8988T (cell line): ENCODE measurements at places on chromosomes 16 and 17.

- no peak for DNase-seq
Measured at GRCh38 chr17:81844327-81844851, 9.5 kb upstream of the PPP1R27 start.

GRCh38 chr17:17817552-17817947, 19.2 kb downstream of the SREBF1 start:
- DNase-seq: no peak

DNA sequence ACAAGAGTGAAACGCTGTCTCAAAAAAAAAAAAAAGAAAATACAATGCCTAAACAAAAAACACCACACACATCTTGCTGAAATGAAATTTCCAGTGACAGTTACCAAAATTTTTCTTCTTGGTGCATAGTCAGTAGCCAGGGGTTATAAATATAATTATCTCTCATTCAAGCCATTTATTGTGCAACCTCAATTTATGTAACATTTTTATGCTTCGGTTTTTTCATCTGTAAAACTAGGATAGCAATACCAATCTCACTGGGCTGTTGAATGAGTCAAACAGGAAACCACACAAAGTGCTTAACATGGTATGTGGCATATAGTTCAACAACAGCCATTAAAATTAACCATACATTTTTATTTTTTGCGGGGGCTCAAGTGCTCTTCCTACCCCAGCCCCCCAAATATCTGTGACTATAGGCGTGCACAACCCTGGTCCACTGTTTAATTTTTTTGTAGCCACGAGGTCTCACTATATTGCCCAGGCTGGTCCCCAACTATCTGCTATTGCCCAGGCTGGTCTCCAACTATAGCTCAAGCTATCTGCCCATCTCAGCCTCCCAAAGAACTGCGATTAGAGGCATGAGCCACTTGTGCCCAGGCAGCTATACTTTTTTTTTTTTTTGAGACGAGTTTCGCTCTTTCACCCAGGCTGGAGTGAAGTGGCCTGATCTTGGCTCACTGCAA, 2.6 kb downstream of the COG4 start:
- no peak for DNase-seq

DNA sequence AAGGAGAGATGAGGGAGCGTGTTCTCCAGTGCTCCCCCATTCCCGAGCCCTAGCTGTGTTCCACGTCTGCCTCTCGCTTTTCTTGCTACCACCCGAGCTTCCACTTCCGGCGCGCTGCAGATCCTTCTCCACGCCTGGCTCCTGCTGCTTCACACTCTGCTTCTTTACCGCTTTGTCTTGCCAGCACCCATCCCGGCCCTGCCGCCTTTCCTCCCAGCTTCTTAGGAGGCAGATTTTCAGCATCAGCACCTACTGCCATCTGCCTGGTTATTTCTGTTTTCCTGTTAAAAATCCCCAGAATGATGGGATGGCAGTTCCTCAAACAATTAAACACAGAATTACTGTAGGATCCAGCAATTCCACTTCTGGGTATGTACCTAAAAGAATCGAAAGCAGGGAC, 64.7 kb downstream of the ELAC2 start:
- DNase-seq: no peak

DNA sequence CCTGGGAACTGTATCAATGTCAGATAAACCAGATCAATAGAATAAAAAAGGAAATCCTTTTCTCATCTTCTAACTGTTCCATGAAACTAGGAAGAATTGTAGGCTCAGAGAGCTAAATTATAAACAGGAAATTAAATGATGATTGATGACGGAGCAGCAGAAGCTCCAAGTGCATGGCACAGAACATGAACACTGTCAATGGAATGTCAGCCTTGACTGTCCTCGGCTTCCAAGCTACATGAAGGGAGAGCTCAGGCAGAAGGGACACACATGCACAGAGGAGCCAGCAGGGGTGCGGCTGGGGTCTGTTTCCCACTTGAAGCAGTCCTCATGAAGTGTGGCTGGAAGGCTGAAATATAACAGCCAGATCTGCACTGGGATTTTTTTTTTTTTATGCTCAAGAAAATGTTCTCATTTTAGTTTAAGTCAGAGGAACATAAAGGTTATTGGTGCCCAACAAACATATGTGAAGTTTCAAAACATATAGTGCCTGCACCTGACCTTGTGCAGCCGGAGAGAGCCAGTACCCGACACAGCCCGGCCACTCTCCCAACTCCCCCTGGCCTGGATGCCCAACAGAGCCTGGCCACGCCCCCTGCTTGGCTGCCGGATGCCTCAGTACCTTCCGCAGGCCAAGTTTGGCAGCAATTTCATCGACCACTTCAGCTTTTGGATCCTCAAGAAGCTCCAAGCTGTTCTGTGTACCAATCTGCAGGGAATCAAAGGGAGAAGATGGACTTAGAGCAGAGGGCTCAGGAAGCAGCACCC, 37.0 kb downstream of the NPLOC4 start:
- no peak for DNase-seq

- DNase-seq: no peak
Measured at GRCh38 chr17:44262654-44263225, 5.2 kb downstream of the SLC4A1 start.

DNA sequence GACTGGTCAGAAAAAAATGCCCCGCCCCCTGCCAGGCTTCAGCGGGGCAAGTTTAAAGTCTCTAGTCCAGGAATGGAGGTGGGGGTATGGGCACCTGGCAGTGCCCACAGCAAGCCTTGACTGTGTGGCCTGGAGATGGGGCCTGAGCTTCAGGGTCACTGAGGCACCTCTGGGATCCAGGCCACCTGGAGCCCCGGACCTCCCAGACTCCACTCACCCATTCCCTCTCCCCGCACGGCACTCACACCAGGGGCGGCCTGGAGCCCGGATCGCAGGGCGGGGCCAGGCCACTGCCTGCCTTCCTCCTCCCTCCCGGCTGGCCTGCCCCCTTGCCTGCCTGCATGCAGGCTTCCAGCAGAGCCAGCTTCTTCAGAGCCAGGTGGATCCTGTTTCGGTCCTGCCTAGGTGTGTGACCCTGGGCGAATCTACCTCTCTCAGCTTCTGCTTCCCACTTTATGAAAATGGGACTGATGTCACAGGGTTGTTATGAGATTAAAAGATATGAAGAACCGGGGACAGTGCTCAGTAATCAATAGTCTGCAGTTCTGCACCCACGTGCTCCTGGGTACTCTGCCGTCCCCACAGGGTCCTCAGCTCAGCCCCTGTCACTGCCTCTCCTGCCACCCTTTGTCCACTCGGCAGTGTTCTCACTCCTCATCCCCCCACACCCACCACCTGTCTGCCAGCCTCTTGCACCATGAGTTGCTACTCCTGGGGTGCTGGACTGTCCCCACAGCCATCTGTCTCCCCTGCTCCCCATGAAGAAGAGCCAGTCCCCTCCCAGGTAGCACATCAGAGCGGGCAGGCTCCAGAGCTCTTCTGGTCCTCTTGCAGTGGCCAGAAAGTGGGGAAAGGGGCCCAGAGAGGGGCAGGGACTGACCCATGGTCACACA, 1.2 kb upstream of the TCAP start:
- peak; percentile 83 for DNase-seq

DNA sequence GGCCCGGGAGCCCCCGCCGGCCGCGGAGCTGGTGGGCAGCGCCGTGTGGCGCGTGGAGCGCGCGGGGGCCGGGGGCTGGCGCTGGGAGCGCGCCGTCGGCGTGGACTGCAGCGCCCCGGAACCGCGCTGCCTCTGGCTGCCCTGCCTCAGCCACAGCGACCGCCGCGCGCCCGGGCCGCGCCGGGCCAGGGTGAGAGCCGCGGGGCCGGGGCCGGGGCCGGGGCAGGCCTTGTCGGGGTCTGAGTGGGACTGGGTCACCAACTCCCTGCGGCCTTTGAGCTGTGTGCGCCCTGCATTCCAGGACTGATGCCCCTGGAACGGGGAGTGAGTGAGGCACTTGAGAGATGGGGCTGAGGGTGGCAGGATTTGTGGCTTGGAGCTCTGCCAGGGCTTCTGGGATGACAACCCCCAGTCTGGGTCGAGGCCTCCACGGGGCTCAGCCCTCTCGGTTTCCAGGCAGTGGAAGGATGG, 25.7 kb downstream of the ARHGAP23 start:
- no peak for DNase-seq

DNA sequence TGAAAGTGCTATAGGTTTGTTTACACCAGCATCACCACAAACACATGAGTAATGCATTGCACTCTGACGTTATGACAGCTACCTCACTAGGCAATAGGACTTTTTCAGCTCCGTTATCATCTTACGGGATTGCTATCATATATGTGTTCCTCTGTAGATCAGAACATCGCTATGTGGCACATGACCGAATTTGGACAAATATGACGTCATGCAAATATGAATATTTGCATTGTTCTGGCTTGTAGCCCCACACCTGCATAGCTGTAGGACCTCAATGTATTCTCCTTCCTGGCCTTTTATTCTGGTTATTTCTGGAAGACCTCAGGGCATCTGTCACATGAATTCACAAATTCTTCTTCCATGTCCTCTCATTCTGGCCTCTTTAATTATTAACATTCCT, 393.2 kb downstream of the CDH13 start:
- no peak for DNase-seq

GRCh38 chr16:64365448-64365931, 756.4 kb downstream of the CDH11 start:
- DNase-seq: no peak

- DNase-seq: no peak
Measured at GRCh38 chr17:29533976-29534375, 32.9 kb downstream of the ABHD15 start.

GRCh38 chr16:68732042-68732680, 4.9 kb upstream of the CDH1 start:
- DNase-seq: peak; percentile 84

- no peak for DNase-seq
Measured at GRCh38 chr17:61621317-61621716, 30.3 kb upstream of the NACA2 start.

DNA sequence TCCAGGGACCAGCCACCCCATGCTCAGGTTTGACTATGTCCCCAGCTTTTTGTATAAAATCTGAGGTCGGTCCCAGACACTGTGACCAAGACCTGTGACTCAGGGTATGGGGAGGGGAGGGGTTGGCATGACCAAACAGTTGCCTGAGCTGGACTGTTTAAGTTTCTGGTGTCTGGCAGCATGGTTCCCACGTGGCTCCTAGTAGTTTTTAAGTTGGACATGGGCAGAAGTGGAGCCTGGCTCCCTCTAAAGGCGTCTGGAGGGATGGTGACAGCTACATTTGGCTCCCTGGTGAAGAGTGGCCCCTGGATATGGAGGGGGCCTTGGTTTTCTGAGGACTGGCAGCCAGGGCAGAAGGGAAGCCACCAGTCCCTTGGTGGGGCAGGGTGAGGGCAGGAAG, 7.9 kb downstream of the SMCR8 start:
- no peak for DNase-seq

DNA sequence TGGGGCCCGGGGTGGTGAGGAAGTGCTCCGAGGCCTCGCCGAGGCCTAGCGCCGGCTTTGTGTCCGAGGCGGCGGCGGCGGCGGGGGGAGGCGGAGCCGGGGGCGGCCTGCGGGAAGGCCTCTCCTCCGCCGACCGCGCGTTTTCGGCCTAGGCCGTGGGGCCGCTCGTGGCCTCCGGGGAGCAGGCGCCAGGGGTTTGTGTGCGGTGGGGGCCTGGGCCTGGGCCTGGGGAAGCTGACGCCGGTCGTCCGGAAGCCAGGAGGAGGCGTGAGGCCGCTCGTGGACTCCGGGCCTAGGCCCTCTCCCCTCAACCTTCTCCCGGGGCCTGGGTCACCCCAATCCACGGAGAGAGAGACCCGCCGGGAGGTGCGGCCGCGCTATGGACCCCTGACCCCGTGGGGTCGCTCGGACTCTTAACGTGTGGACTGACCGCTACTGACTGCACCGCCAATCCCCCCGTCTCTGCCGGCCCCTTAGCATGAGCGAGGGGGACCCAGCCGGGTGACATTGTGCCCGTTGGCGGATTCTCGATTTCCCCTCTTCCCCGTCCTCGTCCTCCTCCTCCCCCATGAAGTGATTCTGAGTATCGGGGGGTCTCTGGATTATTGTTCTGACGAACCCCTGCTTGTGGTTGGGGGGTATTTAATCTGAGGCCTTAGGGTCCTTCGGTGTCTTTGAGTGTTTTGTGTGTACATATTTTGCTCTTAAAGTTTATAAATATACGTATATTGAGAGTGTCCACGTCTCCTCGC, 660 bp downstream of the RBBP6 start:
- peak; percentile 15 for DNase-seq

- no peak for DNase-seq
Measured at GRCh38 chr17:65918916-65919315, 273.0 kb downstream of the CEP112 start.

DNA sequence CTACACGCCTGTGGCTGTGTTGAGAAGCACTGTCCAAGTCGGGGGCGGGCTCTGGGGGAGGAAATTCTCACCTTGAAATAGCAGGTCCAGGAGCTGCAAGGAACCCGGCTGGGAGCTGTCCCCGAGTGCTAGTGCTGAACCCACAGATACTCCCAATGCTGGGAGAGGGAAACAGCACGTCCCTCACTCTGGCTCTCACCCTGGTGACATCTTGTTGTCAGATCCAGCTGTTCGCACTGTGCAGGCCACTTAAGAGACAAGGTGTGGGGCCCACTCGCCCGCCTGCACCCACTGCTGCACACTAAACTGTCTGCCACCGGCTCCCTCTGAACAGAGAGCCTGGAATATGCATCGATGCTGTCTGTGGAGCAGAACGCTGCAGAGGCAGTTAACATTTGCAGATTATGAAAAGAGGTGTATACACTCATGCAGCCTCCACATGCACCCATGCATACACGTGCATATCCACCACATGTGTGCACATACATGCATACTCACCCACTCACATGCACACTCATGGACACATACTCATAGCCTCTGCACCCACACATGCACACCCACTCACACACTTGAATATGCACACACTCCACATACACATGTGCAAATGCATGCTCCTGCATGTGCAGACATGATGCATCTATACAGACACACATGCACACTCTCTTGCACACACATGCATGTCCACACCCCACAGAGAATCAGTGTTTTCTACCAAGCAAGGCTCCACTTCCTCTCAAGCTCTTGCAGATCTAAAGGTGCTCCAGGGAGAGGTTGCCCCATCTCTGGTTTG, 42.0 kb downstream of the MGAT5B start:
- no peak for DNase-seq

DNA sequence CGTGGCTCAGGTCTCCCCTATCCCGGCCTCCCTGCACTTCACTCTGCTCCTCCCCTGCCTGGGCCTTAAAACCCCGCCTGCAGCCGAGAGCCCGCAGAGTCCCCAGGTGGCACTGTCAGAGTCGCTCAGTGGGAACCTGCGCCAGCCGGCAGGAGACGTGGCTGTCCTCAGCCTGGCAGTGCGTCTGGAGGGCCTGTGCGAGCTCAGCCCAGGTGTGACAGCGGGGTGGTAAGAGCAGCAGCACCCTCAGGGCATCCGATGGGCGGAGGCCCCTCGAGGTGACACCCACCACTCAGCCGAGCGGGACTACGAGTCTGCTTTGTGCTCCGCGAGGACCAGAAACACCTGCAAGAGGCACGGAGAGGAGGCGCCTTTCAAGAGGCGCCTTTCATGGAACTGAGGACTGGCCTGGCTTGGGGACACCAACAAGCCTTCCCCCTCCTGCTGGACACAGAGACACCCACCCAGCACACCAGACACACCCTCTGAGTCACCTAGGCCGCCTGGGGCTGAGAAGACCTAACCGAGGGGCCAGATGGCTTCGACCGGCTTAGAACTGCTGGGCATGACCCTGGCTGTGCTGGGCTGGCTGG, at the start of gene CLDN9:
Gene CLDN9, plus strand, starts transcription at position 96 of the 593 bp plus-strand sequence. Its CDS starts 440 bp downstream, at position 536.
- no peak for DNase-seq
